ENCODE measurements at places on chromosomes 7 and 10.

DNA sequence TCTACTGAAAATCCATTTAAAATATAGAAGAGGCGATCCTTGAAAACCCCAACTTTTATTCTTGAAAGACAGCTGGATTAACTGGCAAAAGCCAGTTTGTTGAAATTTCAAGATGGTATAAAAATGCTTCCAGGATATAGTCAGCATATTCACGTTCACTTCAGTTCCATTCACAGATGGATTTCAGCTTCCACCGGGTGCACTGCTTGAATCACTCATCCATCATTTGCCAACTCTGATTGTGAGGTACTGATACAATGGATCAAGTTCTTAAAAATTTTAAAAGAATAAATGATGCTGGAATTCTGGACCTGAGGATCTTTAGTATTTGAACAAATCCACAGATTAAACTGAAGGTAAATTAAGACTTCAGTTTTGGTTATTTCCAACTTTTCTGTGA, 2.4 kb downstream of the PURB start:
- DNase-seq, result no peak

DNA sequence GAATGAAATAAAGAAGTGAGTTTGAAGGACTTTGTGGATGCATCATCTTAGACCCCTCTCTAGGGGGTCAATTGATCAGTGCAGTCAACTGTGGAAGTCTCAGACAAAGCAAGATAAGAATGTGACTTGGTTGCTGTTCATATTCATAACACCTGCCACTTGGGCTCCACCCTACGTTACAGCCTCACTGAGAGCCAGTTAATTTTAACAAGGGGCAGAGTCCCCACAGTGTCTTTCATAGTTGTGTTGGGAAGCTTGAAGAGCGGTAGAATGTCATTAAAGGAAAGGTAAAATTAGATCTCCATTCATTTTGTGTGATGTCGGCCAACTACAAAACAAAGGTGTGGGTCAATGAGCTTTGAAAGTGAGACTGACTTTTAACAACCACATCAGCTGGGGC, 442.1 kb upstream of the C7orf33 start:
- no peak for DNase-seq

DNA sequence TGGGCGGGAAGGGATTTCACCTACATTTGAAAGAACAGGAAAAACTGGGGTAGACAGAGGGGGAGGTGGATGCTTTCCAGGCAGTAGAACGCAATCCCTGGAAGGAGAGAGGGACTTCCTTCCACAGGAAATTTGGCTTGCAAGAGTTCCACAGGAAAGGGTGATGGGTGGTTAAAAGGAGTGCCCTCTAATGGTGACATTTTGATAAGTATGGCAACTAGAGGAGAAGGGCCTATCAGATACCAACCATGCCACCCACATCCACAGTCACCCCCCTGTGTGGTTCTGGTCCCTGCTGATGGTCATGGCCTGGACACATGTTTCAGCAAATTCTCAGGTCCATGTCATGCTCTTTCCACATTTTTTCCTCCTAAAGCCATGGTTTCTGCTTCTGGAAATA, 27.1 kb upstream of the COL13A1 start:
- no peak for DNase-seq

- no peak for DNase-seq
These were observed 44.0 kb downstream of the LDB3 start for GRCh38 chr10:86712317-86712707.

DNA sequence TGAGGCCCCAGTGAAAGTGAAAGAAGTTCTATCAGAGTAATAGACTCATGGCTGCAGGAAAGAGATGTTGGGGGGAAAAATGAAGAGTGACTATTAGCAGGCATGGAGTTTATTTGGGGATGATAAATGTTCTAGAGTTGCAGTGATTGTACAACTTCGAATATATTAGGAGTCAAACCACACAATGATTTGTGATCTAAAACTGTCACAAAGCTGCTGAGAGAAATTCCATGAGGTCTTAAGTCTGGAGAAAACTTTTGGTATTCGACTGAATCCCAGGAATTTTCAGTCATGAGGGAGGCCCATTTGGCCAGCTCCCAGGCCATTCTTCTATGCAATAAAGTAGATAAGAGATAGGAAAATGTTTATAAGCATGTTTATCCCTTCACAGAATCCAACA, 55.9 kb upstream of the UNC5B start:
- DNase-seq, result no peak

DNA sequence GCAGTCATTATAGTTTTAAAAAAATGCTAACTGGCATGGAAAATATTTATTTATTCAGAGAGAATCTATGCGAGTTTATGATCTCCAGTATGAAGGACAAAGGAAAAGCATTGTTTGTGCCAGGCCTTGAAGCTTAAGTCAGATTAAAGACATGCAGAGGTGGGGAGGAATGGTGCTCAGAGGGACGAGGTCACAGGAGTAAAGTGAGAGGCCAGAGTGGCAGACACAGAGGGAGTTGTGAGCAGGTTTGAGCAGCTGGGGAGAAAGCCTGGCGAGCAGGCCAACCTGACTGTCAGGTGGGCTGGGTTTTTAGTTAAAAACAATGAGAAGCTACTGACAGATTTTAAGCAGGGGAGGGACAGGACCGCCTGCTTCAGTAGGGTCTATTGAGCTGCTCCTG, 6.8 kb upstream of the CCNY start:
- DNase-seq, result no peak

DNA sequence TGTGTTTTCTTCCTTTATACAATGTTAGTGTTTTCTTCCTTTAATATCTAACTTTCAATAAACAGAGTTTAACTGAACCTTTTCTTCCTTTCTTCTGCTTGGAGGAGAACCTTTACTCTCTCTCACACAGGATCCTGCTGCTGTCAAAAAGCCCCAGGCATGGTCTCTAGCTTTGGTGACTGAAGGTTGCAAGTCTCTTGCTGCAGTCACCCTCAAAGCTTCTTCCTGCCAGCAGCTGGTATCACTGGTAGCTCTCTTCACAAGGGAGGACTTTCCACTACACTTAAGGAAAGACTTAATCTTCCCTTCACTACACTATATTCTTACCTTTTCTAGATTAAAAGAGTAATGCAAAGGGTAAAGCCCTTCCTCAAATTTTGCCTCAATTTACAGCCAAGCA, 153.4 kb downstream of the SGMS1 start:
- DNase-seq, result no peak

GRCh38 chr7:54615537-54615936, 73.4 kb downstream of the VSTM2A start:
- DNase-seq, result no peak

GRCh38 chr7:47725031-47725780, 143.3 kb upstream of the TNS3 start:
- no peak for DNase-seq

DNA sequence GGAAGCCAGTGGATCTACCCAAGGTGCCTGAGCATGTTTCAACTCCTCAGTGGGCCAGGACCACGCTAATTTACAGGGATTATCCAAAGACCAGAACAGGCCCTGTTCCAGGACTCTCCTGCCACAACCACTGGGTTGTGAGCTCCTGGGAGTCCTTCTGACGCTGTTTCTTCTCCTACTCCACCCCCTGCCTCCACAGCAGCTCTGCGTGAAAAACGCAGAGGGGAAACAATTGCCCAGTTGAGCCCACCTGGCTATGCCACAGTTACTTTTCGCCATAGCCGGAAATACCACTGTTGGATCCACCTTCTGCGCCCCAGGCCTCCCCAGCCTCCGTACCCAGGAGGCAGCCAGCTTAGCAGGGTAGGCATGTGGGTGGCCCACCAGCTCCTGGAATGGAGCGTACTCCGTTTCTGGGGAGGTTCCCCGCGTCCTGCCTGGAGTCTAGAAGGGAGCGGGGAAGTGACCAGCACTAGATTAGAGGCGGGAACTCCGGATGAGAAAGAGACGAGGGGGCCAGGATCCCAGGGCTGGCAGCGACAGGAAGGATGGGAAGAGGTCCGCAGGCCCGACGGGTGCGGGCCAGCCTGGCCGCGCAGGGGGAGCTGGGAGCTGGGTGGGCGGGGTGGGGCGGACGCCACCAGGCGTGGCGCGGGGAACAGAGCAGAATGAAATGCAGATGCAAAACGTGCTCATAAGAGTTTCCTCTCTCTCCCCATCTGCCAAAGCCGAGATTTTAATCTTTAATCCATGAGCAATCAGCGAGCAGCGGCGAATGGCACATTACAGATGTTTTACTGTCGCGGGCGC, 32.1 kb upstream of the PAX2 start:
- DNase-seq, result no peak

DNA sequence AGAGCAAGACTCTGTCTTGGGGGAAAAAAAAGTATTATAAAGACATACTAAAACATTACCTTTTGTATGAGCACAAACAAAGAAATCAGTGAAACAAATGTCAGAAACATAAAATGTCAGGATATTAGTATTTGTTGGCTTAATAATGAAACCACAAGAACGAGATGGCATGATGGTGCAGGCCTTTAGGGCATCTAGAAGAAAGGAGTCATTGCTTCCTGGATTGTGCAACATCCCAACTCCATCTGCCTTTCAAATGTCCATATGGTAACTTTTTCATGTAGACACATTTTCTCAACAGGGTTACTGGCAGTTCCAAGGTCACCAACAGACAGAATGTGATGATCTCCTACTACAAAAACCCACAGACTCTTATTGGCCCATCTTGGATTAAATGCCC, 96.6 kb downstream of the ZNF248 start:
- no peak for DNase-seq

- no peak for DNase-seq
These were observed 100.9 kb downstream of the WDR37 start for GRCh38 chr10:1156921-1157614.

DNA sequence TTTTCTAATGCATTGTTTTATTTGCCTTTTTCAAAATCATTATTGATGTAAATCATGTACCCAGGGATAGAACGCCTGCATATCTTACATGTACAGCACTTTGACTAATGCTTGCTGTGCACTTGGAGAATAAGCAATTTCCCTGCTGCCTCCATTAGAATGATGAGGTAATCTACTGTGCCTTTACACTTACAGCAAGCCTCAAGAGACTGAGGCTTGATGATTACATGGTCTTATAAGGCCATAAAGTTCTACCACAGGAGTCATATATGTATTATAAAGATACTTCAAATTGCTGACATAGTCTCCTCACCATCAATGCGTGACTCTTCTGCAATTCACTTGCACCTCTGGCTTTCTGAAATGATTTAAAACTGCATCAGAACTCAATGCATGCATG, 328.6 kb upstream of the HGF start:
- DNase-seq, result no peak

DNA sequence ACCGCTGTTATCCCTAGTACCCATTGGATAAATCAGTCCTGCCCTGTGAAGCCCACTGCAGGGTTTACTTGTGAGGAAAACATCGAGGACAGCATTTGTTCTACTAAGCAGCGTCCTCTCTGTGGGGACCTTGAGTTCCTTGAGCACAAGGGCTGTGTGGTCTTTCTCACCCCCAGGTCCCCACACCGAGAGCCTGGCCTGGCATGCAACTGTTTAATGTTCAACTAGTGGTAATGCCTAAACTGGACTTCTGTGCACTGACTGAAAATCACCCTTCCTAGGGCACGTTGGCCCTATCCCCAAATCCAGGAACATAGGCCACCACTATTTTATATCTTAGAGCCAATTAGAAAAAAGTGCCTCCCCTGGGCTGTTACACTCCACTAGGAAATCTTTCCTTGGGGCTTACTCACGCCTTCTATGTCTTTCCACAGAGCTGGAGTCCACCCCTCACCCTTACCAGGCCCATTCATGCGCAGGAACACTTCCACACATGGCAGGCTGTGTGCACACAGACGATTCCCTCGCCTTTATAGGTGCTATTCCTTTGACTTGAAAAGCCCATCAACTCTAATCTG, 1.7 kb upstream of the TMEM213 start:
- no peak for DNase-seq

GRCh38 chr7:55005241-55005851, 13.5 kb upstream of the EGFR start:
- DNase-seq, result no peak

DNA sequence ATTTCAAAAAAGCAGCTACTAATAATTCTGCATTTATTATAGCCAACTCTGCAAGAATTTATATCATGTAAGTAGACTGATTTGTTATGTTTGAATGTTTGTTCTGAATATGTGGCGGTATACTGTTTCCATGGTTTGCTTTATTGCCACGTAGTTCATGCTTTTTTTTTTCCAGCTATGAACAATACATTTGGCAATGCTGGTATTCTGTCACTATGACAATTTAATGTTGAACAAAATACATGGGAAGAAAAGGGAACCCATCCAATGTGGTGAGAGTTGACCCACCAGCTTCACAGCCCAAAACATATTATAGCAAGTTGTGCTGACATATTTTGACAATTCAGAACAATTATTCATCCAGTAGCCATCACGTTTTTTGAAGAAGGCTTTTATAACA, 145.6 kb downstream of the CCDC71L start:
- no peak for DNase-seq

DNA sequence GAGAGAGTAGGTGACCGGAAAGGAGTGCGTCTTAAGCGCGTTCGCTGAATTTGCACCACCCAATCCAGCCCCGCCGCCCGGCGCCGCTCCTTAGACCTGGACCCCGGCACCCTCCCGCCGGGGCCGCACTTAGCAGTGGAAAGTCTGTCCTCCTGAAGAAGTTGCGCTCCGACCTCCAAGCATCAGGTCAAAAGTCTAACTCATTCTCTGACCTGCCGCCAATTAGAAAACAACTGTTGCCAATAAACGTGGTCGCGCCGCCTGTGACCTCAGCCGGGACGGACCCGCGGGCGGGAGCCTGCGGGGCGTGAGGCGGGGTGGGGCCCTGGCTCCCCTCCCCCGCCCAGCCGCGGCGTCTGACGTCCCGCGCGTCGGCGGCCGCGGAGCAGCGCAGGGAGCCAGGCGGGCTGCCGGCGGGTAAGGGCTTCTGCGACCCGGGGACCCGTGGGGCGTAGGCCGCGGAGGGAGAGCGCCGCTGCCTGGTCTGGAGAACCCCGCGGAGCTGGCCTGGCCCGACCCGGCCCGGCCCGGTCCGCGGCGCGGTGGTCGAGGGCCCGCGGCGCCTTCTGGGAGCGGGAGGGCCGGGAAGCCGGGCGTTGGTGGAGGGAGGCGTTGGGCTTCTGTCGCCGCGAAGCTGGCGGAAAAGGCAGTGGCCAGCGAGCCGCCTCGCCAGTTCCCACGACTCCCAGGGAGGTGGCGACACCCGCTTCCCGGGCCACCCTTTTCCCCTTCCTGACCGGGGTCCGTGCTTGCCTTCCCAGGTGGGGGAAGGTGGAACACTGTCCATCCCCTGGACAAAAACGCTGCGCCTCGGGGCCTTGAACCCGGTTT, at the start of gene BCAP29:
BCAP29 (plus strand) TSS at position 362 of the 831 bp plus-strand sequence. CDS start 527 bp downstream, outside the sequence.
- DNase-seq, result peak; percentile 58

DNA sequence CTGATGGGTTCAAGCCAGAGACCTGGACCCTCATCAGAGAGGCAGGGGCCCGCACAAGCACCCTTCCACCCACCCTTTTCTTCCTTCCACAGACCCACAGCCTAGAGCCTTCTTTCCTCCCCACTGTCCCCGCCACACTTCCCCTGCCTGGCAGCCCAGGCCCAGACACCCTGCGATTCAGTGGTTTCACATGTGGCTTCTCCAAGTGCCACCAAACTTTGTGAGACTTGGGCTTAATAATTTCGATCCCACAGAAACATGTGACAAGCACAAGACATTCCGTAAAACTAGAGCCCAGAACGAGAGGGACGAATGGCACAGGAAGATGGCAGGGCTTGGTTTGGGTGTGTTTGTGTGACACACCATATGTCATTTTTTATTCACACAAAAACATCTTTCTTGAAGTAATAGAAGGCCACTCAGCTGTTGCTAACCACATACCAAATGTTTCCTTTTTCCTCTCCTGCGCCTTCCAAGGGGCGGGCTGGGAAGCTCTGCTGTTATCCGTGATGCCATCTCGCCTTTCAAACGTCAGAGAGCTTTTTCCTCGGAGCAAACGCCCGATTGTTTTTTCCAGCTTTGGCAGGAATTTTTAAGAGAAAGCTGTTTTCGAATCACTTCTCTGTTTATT, 162.9 kb downstream of the GRK5 start:
- DNase-seq, result no peak

GRCh38 chr10:81882011-81882410, 7.0 kb downstream of the NRG3 start:
- no peak for DNase-seq

Data from activated CD4-positive, alpha-beta T cell treated with anti-CD3 and anti-CD28 coated beads, Interleukin-2, amount 50 U/mL, for 1 hour (primary cell).